Stimulated activated CD4-positive, alpha-beta T cell treated with anti-CD3 and anti-CD28 coated beads, Interleukin-4, amount 100 ng/mL, for 24 hours (primary cell): ENCODE measurements at places on chromosomes 12 and 14.
A peak's percentile ranks its signal among the peaks of the same experiment; 100 is the strongest.

DNA sequence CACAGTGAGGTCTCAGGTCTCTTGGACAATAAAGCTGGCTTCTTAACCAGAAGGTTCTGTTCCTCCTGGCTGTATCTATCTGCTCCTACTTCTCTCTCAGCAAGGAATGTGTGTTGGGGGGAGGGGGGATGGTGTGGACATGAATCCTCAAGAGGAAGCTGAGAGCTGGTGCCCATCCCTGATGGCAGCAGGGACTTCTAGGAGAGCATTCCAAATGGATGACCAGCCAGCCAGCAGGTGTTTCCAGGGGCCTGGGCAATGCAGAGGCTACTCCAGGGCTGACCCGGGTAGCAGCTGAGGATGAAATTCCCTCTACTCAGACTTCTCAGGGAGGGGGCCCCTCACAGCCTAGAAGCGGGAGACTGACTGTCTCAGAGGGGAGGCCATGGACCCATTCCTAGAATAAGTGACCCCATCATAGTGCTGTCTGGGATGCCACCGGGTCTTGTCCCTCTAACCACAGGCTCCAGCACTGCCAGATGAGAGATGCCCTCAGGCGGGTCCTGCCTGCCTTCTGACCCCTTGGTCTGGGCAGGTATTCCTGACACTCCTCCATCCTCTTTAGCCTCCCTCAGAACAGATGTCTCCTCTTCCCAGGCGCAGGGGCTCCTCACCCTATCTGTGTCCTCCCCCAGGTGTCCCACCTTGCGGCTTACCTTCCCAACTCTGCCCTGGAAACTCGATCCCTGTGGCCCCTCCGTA lies 1.2 kb downstream of the RAB15 start:
- no peak for DNase-seq

DNA sequence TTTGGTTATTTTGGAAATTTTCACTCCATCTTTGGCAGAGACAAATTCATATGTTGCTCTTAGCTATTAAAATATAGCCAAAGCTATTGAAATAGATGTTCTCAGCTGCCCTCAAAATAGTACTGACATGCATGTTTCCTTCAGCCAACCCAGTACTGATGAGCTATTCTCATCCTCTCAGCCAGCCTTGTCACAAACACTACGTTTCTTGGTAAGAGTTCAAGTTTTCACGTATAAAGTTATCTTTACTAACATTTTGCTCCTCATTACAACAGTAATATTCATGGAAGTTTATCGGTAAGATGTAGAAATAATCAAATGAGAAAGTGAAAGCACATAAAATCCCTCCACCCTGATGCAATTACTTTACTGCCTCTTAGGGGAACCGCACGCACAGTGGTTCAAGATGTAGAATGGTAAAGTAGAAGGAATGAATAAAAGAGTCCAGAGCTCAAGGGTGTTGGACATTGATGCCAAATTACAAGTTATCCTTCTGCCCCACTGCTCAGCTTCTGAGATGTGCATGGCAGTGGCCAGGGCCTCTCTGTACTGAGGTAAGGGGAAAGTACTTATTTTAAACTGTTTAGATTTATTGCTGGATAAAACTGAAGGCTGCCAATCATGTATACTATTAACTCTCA lies 20.7 kb downstream of the GCH1 start:
- peak; percentile 20 for DNase-seq

- no peak for DNase-seq
Measured at GRCh38 chr12:2824541-2824940, 10.3 kb downstream of the NRIP2 start.

- DNase-seq: no peak
Measured at GRCh38 chr12:119410396-119410795, 75.9 kb downstream of the CCDC60 start.

DNA sequence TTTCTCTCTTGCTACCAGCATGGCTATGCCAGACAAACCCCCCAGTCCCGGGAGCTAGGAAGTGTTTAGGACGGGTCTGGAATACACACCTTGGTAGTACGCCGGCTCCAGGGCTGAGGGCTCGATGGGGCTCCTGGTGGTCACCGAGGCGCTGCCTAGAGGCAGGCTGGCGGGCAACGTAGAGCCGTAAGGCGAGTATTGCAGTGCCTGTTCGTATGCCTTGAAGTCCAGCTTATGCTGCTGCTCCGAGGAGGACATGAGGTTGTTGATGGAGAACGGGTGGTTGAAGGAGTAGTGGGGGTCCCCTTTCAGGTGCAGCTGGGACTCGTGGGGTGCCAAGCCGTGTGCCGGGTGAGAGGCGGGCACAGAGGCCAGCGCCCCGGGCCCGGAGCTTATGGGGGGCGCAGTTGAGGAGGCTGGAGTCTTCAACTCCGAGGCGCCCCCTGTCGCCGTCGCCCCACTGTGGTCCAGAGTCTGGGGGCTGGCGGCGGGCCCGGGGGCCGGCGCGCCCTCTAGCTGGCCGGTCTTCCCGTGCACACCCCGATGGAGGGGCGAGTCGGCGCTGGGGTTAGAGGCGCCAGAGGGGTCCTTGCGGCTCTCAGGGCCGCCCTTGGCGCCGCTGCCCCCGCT lies 3.6 kb downstream of the FOXA1 start:
- DNase-seq: no peak

- DNase-seq: no peak
Measured at GRCh38 chr14:101078170-101078891, 174.8 kb upstream of the RTL1 start.

- peak; percentile 76 for DNase-seq
Measured at GRCh38 chr12:7092229-7092985, at the start of gene C1R. Gene C1R, minus strand, starts transcription at chr12:7092445. Its CDS starts 57 bp downstream, at chr12:7092388.

DNA sequence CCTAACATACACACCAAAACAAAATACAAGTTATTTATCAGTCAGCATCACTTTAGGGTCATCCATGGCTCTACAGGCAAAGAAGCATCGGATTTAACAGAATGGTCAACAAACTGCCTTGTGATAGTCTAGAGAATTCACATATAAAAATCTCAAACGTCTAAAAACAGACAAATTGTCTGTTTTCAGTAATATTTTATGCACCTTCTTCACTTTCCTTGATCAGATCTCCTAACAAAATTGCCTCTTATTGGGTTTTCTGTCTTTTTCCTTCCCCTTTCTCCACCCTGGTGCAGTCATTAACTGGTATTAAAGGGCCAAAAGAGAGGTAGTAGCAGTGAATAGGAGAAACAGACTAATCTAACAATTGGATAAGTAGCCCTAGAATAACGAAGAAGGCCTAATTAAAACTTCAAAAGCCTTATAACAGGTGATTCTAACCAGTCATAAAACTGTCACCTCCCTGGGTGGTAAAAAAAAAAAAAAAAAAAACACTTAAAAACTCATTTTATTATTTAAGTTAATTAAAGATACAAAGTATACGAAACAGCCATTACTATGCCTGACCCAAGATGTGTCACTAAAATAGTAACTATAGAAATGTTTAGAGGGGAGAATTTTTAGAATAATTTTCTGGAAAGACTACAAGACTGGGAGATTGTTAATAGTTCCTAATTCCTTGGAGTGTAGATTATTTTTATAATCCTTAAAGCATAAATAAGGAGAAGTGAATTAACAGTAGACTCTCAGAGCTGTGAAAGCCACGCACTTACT lies 1.5 kb downstream of the KIF21A start:
- no peak for DNase-seq

DNA sequence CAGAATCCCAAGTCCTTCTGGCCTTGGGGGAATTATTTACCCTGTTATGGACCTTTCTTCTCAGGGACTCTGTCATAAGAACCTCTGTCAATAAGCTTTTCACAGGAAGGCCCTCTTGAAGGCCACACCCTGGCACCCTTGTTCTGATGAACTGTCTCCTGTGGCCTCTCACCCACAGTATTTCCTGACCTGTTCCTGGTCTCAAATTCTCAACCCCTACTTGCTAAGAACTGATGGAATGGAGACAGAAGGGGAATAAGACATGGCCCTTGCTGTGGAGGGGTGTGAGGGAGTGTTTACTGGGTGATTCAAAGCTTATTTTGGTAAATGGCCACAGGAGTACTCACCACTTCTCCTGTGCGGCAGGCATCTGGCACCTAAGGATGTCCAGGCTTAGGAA lies 1082.9 kb downstream of the BCL11B start:
- no peak for DNase-seq

GRCh38 chr14:49893309-49894213 lies 679 bp downstream of the ARF6 start:
- peak; percentile 85 for DNase-seq

DNA sequence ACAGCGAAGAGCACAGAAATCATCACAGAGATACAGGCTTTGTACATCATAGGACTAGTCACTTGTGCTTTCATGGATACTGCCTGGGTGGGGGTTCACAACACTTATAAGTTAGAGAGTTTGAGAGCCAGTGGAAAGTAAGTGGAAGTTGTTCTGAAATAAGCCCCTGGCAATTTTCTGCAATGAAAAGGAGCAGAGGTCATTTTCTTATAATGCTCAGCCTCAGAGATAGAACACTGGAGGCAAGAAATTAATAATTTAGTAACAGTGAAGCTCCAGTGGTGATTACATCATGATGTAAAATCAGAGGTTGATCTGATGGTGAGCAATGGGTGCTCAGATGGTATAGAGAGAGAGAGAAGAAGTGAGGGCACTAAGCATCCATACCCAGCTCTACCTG lies 5.8 kb downstream of the KRT6A start:
- no peak for DNase-seq

DNA sequence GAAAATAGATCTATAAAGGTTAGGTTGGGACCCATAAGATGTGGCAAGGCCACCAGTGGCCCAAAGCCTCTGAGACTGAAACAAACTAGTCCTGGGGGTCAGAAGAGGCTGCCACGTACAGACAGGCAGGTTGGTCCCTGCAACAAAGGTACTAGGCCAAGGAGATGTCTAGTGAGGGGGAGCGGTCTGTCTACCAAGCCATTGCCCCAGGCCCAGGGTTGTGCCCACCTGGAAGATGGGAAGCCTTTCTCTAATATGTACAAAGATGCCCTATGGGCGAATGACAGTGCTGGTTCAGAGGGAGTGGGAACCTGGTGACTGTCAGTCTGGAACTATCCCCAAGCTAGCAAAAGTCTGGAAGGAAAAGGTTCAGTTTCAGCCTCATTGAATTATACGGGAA lies 233.2 kb downstream of the RBM19 start:
- no peak for DNase-seq

DNA sequence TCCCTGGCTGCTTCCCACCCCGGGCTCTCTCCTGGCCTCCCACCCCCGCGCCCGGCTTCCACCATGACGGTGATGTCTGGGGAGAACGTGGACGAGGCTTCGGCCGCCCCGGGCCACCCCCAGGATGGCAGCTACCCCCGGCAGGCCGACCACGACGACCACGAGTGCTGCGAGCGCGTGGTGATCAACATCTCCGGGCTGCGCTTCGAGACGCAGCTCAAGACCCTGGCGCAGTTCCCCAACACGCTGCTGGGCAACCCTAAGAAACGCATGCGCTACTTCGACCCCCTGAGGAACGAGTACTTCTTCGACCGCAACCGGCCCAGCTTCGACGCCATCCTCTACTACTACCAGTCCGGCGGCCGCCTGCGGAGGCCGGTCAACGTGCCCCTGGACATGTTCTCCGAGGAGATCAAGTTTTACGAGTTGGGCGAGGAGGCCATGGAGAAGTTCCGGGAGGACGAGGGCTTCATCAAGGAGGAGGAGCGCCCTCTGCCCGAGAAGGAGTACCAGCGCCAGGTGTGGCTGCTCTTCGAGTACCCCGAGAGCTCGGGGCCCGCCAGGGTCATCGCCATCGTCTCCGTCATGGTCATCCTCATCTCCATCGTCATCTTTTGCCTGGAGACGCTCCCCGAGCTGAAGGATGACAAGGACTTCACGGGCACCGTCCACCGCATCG lies 1.8 kb downstream of the KCNA1 start:
- DNase-seq: no peak

DNA sequence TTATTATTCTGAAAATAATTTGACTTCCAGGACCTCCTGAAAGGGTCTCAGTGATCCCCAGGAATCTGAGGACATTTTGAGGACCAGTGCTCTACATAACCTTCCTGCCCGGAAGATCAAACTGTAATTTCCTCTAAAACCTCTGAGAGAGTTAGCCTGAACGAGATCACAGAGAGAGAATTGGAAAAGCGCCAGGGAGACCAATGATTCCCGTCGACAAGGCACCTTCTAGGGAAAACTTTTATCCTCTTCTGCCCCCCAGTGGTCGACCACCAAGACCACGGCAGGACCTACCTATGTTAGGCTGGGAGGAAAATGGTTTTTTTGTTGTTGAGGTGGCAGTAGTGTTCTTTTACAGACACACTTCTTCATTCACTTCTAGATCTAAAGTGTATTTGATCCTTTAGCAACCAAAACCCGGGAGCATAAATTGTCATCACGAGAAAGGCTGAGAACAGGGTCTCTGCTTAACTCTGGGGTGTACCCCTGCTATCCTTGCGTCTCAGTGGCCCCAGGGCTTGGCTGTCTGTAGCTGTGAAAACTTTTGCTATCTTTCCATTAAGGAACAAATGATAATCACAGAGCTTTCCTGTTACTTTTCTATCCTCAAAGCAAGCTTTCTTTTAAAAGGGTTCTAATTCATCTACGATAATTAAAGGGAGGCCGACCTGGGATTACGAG lies 62.9 kb upstream of the NID2 start:
- DNase-seq: peak; percentile 59

DNA sequence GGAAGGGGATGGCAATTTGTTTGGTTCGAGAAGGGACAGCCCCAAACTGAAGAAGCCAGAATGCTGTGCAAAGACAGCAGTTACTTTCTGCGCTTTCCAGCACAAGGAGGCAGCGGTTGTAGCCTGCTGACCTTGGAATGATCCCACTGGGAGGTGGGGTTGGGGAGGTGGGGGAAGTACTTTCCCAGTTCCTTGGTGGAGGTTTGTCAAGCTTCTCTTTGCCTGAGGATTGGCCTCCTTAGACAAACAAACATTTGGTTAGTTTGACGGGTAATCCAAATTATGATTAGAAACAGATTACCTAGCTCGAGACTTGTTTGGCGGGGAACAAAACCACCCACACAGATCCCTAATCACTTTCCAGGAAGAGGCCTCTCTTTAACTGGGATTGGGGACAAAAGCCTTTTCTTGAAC lies 79.1 kb upstream of the EGLN3 start:
- no peak for DNase-seq

- DNase-seq: no peak
Measured at GRCh38 chr12:28987538-28988324, 161.3 kb upstream of the FAR2 start.

DNA sequence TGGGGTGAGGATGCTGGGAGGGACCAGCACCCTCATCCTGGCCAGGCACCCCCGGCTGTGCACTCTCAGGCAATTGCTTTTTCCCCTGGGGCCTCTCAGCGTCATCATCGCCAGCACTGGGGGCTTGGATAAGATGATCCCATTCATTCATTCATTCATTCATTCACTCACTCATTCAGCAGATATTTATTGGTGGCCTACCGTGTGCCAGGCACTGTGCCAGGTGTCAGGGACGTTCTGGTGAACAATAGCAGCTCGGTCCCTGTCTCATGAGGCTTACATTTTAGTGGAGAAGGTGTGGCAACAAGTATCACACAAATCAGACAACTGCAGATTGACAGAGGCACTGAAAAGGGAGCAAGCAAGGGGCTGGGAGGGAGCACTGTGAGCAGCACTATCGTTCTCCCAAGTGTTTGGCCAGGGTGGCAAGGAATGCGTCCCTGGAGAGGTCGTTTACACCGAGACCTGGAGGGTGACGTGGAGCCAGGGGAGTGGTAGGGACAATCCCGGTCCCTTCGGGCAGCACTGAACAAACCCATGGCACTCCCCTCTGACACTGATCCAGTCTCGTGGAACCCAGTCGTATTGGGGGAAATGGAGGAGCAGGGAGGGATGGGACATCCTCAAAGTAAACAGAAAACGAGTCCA lies 124.1 kb downstream of the PAPOLA start:
- no peak for DNase-seq

- no peak for DNase-seq
Measured at GRCh38 chr12:63802012-63802608, 22.4 kb downstream of the RXYLT1 start.

GRCh38 chr14:76726551-76726970 lies 34.7 kb upstream of the VASH1 start:
- no peak for DNase-seq
